ENCODE measurements at places on chromosomes 2 and 18.

GRCh38 chr2:118539290-118539689, 308.2 kb downstream of the EN1 start:
- no peak for DNase-seq

- DNase-seq, result no peak
Measured at GRCh38 chr18:61379827-61380226, 46.6 kb downstream of the CDH20 start.

DNA sequence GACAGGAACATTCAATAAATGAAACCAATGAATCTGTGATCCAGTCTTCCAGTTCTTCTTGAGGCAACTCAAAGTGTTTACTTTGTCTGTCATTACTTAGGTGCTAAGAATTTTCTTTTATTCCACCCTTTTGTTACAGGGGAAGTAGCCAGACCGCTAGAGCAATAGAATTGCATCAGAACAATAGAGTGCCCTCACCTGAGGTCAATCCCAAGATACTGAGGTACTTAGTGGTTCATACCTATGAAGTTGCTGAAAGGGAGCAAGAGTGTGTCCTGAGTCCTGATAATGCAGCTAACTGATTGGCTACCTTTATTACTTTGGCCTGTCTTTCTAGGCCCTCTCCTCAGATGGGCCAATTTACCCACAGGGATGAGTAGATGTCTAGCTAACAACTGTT, 359.4 kb upstream of the KCNH7 start:
- DNase-seq, result no peak

- DNase-seq, result no peak
Measured at GRCh38 chr2:240622531-240623235, 2.6 kb upstream of the GPR35 start.

DNA sequence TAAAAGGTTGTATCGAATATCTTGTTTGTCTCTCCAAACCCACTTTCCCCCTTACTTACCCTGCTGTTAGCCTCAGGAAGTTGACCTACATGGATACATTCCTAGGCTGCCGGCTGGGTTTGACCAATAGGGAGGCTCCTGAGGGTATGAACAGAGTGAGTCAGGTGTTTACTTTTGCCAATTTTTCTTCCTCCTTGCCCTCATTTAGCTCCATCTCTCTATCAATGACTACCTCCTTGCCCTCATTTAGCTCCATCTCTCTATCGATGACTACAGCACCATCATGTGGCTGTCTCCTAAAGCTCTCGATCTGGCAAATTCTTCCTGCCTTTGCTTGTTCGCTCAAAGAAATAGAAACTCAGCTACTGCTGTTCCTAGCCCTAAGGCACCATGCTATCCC, 571.9 kb upstream of the CRIM1 start:
- DNase-seq, result no peak

GRCh38 chr2:30756051-30756719, 51.1 kb downstream of the CAPN13 start:
- no peak for DNase-seq

DNA sequence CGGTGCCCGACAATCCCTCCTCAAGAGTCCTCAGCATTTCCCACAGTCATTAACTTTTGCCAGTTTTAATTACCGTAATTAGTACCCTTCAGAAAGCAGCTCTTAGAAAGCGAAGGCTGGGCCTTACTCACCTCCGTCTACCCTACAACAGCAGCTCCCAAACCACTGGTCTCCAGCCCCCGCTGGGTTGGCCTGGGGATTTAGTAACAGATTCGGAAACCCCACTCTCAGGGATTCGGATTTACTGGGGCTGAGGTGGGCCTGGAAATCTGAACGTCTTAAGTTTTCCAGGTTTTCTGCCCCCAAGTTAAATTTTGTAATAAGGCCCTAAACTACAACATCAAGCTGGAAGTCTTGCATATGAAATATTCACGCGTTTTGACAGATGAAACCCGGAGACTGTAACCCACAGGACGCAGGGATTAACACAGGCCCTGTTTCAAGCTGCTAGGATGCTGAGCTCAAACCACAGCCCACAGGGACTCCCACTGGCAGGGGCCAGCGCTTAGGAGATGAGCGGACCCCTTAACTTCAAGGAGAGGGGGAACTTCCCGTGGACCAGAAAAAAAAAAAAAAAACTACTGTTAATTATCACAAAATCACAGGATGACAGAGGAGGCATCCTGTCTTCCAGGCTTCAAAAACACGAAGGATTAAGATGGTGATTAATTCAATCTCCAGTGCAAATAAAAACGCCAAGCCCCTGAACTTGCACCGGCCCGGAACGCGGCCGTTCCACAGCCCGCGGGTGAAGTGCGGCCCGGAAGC, 985 bp downstream of the ILKAP start:
- no peak for DNase-seq

GRCh38 chr18:67041334-67041733, 437.4 kb upstream of the CDH19 start:
- DNase-seq, result no peak

- no peak for DNase-seq
Measured at GRCh38 chr18:199214-199613, 40.9 kb downstream of the USP14 start.

DNA sequence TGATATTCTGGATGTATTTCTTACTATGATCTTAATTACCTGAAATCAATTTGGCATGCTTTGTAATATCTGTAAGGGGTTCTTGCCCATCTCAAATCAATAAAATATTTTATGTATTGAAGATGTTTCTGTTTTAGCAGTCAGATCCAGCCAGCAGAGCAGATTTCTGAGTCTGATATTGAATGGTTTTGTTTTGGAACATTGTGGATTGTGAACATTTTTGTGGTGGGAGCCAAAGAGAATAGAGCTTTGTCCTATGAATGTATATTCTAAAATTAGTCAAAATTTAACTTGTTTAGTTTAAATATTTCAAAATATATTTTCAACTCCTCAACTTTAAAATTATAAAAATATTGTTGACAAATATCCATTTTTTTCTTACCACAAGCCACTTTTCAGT, 197.0 kb downstream of the UBE2E3 start:
- no peak for DNase-seq

DNA sequence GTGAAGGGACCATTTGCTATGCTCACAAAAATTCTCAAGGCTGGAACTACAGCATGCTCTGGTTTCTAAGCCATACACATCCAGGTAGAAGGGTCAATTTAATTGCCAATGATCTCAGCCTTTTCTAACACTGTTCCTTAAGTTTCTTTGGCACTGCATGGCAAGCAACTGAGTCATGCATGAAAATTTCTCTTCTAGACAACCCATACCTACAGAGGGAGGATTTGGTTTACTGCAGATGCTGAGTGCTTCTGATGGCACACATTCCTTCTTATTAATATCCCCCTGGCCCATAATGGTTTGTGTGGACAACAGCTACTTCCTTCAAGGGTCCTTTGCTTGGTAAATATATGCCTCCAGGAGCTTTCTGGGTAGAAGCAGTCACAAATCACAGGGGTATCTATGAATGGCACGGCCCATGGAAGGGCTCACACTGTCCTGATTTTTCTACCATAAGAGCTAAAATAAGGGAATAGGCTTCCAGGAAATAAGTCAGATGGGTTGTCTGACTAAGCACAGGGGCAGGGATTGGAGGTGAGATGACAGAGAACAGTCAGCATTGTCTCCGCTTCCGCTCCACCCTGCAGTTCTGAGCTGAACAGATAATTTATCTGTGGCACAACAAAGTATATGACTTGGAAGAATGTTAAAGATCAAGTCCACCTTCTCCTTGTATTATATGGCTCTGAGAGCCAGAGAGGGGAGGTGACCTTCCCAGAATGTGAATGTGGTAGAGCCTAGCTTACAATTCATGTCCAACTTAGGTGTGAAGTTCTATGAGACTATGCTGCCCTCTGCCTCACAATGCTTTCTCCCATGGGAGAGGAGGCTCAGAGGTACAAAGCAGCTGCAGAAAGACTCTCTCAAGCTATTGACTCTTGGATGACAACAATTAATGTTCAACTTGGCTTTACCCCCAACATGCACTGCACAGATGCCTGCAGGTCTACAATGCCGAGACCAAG, 199.2 kb upstream of the TNP1 start:
- no peak for DNase-seq

DNA sequence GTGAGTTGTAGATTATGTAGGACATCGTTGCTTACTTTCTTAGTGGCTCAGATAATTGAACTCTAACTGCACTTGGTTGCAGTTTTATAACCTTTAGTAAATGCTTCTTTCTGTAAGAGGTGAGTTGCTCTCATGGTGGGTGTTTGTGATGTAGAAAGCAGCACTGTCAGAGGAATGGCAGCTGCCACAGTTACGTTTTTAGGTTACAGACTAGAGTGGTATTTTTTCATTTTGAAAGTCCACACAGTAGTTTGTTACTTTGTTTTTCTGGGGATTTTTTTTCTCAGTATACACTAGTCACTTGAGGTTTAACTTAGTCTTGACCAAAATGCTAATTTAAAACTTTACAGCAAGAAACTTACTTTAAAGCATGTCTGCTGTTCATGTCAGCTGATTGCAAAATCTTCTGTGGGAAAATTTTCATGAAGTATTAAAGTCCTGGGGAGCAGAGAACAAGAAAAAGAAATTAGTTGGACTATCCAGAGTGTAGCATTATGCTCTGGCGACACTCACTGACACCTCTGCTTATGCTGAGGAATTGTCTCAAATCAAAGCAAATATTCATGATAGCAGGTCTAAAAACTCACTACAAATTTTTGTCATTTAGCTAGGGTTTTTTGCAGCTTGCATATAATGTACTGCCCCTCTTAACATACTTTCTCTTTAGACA, 14.8 kb downstream of the AFTPH start:
- DNase-seq, result no peak

- no peak for DNase-seq
Measured at GRCh38 chr2:191351921-191352320, 106.7 kb downstream of the MYO1B start.

GRCh38 chr2:54619660-54620231, 103.7 kb upstream of the EML6 start:
- DNase-seq, result no peak

DNA sequence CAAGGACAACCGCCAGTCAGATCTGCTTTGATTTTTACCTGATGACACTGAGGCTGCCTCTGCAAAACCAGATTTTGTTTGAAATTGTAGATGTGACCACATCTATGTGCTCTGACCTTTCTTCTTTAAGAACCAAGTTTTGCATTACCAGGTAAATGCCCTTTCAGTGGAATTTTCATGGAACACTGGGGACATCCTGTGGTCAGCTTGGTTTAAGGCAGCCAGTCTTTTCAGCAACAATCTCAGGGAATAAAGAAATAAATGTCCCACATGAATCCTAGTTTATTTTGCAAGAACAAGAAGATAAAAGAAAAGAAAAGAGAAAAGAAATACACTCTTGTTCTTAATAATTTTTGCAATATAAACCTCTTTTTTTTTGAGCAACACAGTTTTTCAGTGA, 90.6 kb downstream of the POU3F3 start:
- no peak for DNase-seq

DNA sequence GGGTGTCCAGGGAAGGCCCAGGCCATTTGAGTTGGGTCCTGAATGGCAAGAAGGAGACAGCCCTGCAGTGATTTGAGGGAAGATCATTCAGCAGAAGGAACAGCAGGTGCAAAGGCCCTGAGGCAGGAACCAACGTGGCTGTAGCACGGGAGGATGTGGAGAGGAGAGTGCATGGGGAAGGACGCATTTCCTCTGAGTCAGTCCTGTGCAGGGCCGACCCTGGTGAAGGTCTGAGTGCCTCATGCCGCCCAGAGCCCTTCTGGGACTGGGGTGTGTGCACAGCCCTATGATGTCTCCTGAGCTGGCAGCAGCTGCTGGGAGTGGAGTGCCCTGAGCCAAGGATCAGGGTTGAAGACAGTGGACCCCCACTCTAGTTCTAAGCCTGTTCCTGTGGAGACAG, 17.9 kb upstream of the ARHGEF4 start:
- no peak for DNase-seq

DNA sequence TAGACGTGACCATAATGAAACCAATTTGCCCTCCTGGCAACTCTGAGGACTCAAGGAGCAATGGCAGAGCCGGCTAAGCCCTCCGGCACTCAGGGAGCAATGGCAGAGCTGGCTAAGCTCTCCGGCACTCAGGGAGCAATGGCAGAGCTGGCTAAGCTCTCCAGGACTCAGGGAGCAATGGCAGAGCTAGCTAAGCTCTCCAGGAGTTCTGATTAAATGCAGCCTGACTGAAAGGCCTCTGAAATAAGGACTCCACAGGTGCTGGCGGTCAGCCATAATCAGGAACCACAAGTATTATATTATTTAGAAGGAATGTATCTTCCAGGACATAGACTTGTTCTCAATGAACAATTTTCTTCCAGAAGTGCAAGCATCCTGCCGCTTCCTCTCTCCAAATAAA, 65.2 kb downstream of the C2orf76 start:
- DNase-seq, result no peak

GRCh38 chr2:130951018-130951417, 114.3 kb downstream of the ARHGEF4 start:
- DNase-seq, result no peak

DNA sequence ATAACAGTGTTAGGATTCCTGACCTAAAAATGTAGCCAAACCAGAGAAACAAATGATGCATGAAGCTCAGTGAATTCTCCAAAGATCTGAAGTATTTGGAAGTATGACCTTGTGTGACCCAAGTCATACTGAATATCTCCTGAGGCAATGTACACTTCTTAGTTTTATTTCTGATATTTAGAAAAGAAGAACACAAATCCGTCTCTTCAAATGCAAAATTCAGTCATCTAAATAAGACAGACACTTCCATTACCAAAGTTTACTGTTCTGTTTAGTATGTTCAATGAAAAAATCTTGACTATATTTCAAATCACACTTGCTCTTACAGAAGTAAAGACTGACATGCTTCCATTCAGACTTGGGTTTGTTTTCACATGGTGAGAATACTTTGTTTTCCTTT, 495.7 kb downstream of the RIT2 start:
- no peak for DNase-seq

DNA sequence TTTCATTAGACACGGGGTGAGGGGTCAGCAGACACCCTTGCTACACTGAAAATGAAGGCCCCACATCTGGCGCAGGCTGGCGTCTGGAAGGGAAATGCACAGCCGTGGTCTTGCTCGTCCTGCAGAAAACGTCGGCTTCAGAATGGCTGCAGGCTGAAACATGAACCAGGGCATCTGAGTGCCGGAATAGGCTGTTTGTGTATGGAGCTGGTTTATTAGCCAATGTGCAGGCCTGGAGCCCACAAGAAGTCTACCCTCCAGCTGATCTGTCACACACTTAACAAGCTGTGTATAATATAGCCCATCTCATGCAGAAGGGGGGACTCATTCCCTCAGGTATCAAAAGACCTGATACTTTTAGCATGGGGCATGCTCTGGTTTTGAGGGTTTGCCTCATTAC, 153.4 kb upstream of the SOX11 start:
- DNase-seq, result no peak

GRCh38 chr2:163836167-163836566, 100.4 kb upstream of the FIGN start:
- no peak for DNase-seq

GRCh38 chr2:192775011-192775410, 580.3 kb upstream of the TMEFF2 start:
- DNase-seq, result no peak

GRCh38 chr2:237497838-237498186, 10.8 kb downstream of the MLPH start:
- no peak for DNase-seq

GRCh38 chr2:7280790-7281189, 363.6 kb downstream of the RNF144A start:
- no peak for DNase-seq
